SK-MEL-5 (cell line): ENCODE measurements at places on chromosomes 16 and 17. TPM values are rescaled to one million over a fixed set of nuclear protein-coding genes. Genes with fewer than 3 reads are reported as not detected.

- no peak for DNase-seq
These were observed 2.8 kb downstream of the LLGL1 start for GRCh38 chr17:18228176-18228682.

DNA sequence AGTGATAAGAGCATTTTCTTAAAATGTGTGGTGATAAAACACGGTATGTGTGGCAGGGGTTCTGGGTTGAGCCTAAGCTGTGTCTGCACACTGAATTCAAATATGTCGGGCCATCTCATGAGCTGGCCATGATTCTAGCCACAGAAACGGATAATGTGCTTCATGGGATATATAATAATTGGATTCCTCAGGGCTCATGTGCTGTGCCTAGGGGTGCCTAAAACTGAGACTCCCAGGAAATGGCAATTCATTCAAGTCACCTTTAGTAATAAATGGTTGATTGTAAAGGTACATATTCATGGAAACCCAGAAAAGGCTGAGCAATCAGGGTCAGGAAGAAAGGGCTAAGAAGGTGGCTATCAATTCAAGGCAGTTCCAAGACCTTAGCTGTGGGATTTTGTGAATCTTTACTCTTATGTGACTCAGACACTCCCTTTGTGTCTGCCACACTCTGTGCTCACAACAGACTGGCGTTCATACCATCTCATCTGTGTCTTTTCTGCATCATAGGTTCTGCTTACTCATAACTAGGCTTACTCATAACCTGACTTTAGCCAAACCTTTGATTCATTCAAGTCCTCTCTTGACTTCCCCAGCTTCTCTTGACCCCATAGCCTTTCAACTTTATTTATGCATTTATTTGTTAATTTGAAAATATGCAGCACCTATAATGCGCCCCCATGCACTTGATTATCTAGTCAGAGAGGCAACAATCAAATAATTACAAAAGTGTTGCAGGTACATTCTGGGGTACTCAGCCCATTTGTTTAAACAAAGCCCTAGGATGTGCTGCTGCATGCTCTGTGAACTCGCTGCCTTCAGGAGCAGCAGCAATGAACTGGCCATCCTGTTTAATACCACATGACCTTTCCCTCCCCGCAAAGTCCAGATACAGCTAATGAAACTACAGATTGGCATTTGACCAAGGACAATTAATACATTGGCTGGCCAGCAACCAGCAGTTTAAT, 28.4 kb upstream of the MED13 start:
- peak; percentile 66 for DNase-seq

DNA sequence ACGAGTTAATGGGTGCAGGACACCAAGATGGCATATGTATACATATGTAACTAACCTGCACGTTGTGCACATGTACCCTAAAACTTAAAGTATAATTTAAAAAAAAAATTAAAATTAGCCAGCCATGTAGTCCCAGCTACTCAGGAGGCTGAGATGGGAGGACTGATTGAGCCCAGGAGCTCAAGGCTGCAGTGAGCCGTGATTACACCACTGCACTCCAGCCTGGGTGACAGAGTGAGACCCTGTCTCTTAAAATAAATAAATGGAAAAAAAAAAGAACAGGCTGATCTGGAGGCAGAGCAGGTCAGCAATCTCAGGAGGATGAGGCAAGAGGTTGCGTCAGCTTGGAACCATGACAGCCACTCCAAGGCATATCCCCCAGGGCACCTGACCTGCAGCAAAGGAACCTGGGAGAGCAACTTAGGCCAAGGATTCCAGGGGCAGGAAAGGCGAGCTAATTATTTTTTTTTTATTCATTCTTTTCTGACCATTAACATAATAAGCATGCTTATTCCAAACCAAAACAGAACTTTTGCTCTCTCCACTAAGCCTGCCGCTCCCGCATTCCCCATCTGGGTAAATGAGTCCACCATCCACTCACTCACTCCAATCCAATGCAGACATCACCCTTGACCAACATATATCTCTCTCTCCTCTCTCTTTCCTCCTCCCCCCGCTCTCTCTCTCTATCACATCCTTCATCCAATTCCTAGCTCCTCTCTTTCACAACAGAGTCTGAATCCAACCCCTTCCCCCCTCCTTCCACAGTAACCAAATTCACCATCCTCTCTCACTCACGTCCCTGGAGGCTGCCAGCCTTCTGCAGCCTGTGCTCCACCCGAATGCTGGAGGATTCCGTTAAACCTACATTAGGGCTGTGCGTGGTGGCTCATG, 47.7 kb downstream of the TK2 start:
- no peak for DNase-seq

The OR2C1 gene
- total RNA-seq = not detected in 2 replicates

The C16orf96 gene
- not detected in 2 replicates for total RNA-seq

GRCh38 chr16:19974607-19975006, 90.0 kb upstream of the GPRC5B start:
- no peak for DNase-seq

- no peak for DNase-seq
These were observed 209.4 kb upstream of the GSE1 start for GRCh38 chr16:85403693-85404092.

DNA sequence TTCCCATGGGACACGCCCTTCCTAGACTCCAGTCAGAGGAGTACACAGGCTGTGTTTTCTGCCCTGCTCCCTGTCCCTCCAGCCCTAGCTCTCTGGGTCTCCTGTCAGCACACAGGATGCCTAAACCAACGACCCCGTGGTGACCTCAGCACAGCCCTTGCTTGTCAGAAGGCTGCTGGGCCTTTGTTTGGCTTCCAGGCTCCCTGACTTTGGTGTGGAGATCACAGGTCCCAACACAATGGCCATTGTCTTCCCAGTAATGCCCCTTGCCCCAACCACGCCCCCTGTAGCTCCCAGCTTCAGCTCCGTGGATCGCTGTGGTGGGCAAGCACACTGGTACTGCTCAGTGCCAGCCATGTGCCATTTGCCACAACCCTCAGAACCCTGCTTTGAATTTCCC, 15.0 kb downstream of the HNF1B start:
- no peak for DNase-seq

DNA sequence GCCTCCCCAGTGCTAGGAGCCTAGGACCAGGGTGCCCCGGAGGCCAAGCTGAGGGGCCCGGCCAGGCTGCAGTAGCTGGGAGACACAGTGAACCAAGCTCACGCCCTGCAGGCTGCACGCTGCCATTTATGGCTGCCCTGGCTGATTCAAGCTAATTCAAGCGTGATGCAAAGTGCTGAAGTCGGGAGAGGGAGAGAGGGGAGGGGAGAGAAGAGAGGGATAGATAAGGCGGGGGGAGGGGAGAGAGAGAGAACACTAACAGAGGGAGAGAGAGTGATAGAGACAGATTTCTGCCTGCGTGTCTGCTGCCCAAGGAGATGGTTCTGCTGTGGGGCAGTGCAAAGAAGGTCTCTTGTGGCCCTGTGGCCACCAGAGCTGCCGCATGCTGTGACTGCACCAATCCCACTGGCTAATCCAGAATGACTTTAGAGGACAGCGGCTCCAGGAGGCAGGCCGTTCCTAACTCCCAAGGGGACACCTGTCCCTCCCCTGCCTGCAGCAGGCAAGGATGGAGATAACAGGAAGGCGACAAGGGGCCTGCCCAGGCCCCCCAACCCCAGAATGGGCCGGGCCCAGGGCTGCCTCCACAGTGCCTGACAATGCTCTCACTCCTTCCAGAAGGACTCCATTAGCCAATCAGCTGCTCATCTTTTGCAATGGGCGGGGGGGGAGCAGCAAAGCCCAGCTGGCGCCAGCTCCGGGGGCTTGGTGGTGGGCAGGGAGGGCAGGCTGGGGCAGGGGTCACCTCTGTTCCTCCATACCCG, 12.9 kb downstream of the MXRA7 start:
- DNase-seq = no peak

DNA sequence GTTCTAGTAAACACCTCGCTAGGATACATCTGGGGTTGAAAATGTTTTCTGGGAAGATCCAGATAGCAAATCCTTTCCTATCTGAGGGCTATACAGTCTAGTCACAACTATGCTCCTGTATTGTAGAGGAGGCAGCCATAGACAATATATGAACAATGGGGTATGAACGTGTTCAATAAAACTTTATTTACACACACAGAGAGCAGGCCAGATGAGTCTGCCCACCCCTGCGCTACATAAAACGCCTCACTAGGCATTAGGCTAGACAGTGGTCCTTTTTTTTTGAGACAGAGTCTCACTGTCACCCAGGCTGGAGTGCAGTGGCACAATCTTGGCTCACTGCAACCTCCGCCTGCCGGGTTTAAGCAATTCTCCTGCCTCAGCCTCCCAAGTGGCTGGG, 11.1 kb downstream of the USP36 start:
- no peak for DNase-seq

The SRCIN1 gene
- 0.37 and 1.3 TPM in 2 replicates for total RNA-seq

The CCL5 gene
- total RNA-seq = 0.29 TPM in 1 of 2 replicates, not detected in the other

DNA sequence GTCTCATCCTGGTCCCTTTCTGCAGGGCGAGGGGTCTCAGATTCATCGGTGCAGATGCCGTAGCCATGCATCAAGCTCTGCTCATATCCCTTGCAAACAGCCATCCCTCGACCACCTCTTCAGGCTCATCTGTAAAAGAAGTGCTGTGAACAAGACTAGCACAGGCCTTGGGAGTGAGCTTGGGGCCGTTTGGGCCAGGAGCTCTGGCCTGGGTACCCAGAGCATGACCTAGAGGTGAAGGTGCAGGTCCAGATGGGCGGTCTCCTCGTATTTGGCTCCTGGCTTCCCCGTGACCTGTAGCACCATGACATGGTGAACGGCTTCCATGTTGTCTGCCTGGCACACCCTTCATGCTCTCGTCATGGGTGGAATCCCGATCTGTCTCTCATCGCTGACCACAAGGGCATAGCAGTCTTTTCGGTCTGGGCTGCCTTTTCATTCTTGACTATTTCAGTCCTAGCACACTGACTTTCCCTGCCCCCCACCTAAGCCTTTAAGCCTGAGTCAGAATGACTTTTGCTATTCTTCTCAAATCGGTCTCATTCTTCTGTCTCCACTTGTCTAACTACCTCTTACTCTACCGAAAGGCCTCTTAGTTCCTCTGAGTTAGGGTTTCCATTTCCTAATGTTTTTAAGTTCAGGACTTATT, 216.0 kb downstream of the FOXL1 start:
- DNase-seq = no peak

GRCh38 chr17:69342896-69343644, 16.1 kb upstream of the ABCA5 start:
- no peak for DNase-seq

The SLC52A1 gene
- not detected in 2 replicates for total RNA-seq
